Activated CD4-positive, alpha-beta T cell treated with anti-CD3 and anti-CD28 coated beads, Interleukin-2, Interleukin-4, amounts not matched to agents 100 ng/mL and 50 ng/mL, durations not matched to agents 16 hours and 8 hours (primary cell): ENCODE measurements at places on chromosomes 5 and 9.
A peak's percentile ranks its signal among the peaks of the same experiment; 100 is the strongest.

DNA sequence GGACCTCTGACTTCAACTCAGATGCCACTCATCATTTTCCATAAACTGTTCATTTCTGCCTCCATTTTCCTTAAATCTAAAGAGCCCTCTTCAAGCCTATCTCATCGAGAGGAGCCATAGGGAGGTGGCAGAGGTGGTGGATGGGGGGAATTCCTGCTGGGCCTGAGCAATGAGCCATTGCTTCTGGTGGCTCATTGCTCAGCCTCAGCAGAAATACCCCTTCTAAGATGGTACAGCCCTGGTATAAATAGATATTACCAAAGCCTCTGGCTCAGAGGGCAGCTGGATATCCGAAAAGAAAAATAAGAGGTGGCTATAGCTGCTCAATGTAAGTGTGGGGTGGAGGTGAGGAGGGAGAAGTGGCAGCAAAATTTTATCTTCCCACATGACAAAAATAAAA lies 313.5 kb downstream of the CAAP1 start:
- no peak for DNase-seq

- no peak for DNase-seq
Measured at GRCh38 chr5:136484808-136485325, 119.5 kb upstream of the TRPC7 start.

GRCh38 chr9:17627641-17628040 lies 48.8 kb downstream of the SH3GL2 start:
- DNase-seq: no peak

DNA sequence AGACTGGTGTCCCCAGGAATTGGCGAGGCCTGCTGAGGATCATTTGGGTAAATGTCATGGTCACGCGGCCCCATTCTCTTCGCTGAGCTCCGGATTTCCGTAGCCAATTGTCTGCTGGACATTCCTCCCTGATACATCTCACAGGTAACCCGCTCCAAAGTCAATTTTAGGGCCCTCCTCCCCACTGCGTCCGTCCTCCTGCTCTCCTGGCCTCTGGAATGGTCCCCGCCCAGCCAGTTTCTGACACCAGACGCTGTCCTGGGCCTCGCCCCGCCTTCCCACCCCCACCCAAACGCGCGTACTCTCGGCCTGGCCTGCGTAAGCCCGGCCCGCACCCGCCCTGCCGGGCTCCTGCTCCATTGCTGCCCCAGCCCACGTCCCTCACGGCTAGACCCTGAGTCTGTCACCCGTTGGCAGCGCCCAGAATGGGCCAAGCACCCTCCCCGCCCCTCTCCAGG lies 202.0 kb downstream of the AUH start:
- DNase-seq: no peak

- peak; percentile 56 for DNase-seq
Measured at GRCh38 chr9:110255463-110256379, 586 bp downstream of the TXN start.

DNA sequence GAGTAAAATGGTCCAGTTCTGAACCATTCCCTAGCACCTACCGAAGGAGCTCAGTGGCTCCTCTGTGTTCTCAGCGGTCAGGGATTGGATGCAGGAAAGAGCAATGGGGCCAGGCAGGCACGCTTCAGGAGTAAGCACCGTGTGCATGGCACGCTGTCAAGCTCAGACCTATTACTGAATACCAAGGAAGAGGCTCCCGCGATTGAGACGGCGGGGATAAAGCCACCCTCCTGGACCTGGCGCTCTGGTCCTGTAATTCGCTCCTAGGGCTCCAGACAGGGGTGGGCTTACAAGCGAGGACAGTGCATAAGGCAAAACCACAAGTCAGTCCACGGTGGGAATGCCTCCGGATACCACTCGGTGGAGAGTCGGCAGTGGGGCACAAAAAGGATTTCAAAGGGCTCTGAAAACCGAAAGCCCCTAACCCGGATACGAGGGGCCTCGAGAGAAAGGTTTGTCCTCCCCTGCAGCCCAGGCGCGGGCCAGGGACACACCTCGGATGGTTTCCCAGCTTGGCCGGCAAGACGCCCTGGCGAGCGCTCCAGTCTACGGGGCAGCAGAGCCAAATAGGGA lies 988 bp downstream of the OXCT1 start:
- no peak for DNase-seq

- no peak for DNase-seq
Measured at GRCh38 chr5:149421834-149422233, 42.7 kb upstream of the IL17B start.

GRCh38 chr9:114470121-114470520 lies 35.2 kb downstream of the WHRN start:
- no peak for DNase-seq

- DNase-seq: no peak
Measured at GRCh38 chr9:105246656-105247173, 2.3 kb downstream of the SLC44A1 start.

DNA sequence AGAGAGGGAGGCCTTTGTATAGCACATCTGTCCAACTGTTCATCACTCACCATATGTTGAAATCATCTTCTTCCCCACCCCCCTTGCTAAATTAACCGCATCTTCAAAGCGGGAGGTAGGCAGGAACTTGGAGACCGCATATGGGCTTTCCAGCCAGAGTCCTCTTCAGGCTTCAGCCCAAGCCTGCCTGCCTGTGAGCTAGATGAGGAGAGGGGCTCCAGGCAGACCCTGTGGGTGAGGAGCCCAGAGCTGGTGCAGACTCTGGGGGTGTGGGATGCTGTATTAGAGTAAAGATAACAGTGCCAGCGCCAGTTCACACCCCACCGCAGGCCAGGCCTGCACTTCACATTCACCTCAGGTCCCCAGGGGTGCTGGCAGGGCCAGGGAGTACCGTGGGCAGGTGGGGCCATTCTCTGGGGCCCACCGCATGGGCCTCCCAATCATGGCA lies 16.2 kb downstream of the PRRC2B start:
- peak; percentile 58 for DNase-seq

DNA sequence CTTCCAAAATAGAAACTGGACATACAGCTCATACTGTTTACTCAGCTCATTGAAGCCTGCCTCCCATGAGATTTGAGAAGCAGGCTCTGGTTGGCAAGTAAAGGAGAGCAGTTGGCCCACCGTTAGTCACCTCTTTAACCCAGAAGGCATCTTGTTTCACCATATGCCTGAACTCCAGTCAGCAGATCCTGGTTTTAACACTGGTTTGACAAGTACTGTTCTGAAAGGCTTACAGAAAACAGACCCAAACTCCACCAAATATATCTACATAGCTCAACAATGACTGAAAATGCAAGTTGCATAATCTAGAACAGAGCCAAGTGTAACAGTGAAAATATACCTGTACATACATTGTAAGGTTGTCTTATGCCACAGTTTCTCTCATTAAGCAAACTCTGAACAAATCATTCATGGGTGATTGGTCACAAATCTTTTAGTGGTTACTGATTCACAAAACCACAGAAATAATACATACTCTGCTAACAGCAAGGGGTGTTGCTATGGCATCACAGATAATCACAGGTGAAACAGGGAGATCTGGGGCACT lies 198.8 kb downstream of the BNC2 start:
- no peak for DNase-seq

DNA sequence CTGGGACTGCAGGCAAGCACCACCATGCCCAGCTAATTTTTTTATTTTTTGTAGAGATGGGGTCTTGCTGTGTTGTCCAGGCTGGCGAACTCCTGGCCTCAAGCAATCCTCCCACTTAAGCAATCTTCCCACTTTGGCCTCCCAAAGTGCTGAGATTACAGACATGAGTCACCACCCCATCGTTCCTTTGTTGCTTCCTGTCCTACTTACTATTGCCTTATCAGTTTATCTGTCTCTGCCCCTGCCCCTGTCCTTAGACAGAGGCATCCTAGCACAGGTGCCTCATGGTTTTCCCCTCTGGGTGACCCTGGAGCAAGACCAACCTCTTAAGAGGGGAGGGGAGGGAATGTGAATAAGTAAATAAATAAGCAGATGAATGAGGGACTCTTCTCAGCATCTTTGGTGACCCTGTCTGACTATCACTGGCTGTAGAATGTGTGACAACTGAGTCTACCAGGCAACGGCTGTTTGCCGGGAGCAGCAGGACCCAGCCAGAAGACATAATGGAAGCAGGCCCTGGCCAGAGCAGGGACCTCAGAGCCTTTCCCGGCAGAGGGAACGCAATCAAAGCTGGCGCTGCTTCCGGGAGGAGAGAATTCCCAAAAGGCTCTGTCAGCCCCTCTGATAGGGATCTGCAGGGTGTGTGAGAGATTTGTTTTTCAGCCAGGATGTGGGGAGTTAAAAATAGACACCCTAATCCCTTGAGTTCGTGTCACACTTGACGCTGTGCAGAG lies 43.8 kb upstream of the DAB2IP start:
- DNase-seq: no peak

- no peak for DNase-seq
Measured at GRCh38 chr9:130320723-130321481, 55.3 kb downstream of the HMCN2 start.

- no peak for DNase-seq
Measured at GRCh38 chr5:109345699-109346098, 64.1 kb downstream of the PJA2 start.

GRCh38 chr5:84092738-84093137 lies 291.9 kb downstream of the EDIL3 start:
- no peak for DNase-seq

DNA sequence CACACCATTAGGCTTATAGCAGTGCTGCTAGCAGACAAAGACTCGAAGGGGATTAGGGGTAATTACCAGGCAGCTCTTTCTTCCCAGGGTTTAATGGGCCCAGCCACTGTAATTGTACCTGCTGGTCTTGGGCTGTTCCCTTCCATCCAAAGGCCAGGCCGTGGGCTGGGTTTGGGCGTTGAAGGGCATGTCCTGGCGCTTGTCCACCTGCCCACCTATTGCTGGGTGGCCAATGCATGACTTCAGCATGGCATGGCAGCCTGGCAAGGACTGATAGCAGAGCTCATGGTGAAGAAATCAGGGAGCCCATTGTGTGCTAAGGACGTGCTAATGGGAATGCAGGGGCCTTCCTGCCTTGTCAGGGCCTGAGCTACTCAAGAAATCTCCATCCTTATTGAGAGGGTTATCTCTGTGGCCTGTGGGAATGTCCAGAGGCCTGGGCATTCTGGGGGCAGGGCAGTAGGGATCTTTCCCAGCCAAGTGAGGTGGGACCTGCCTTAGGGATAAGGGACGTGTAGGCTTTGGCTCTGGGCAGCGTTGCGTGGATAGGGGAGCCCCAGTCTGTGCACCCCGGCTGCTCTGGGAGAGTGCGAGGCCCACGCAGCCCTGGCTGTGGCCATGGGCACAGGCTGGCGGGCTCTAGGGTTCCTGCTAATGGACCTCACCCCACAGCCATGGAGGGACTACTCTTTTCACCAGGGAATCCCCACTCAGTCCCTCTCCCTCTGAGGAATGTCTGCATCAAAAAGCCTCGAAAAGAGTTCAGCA lies 116.1 kb upstream of the PITX1 start:
- no peak for DNase-seq

DNA sequence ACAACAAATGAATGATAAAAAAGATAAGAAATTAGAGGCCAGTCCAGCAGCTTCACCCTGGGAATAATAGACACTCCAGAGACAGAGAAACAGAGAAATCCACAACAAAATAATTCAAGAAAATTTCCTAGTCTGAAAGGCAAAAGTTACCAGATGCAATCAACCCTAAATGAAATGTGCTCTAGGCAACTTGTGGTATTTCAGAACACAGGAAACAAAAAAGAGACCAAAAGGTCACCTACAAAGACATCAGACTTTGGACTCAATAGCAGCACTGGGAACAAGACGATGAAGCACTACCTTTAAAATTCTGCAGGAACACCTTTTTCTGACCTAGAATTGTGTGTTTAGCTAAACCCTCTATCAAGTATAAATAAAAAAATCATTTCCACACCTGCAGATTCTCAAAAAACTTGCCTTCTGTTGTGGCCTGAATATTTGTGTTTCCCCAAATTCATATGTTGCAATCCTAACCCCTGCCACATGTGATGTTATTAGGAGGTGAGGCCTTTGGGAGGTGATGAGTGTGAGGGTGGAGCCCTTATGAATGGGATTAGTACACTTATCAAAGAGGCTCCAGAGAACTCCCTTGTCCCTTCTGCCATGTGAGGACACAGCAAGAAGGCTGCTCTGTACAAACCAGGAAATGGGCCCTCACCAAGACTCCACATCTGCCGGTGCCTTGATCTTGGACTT lies 5.9 kb upstream of the MAPK9 start:
- no peak for DNase-seq
